ENCODE measurements at places on chromosomes 1 and 21.

- no peak for DNase-seq
These were observed 8.0 kb upstream of the TAGLN2 start for GRCh38 chr1:159933347-159933746.

GRCh38 chr1:61645476-61645875 is 79.5 kb downstream of the TM2D1 start:
- no peak for DNase-seq

DNA sequence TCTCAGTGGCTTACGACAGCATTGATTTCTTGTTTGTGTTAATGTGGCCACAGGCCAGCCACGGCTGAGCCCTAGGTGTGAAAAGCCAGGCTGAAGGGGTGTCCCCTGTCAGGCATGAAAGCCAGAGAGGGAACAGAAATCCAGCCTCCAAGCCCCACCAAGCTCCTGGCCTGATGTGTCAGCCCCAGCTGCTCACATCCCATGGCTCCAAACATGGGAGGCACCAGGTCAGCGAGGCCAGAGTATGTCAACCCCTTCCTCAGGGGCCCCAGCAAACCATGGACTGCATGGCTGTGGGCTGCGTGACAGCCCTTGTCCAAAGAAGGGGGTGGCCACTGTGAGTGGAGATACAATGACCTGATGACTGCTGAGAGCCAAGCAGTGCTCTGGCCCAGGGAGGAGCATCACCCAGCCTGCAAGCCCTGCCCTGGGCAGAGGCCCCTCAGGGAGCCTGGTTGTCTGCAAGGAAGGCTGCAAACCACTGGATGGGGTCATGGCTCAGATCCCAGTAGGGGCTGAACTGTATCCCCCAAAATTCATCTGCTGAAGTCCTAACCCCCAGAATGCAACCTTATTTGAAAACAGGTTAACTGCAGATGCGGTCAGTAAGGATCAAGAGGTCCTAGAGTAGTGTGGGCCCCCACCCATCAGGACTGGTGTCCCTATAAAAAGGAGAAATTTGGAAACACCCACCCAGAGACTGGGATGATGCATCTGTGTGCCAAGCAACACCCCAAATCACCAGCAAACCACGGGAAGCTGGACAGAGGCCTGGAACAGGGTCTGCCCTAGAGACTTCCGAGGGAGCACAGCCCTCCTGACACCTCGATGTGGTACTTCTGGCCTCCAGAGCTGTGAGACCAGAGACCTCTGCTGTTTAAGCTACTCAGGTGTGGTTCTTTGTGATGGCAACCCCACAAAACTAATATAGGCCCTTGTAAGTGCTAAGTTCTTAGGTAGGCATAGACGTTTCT is 3.3 kb upstream of the MX2 start:
- no peak for DNase-seq

- no peak for DNase-seq
These were observed 28.5 kb upstream of the CAMK1G start for GRCh38 chr1:209554761-209555611.

GRCh38 chr1:65072845-65073244 is 75.2 kb upstream of the AK4 start:
- no peak for DNase-seq

GRCh38 chr21:42593007-42593814 is 60.2 kb upstream of the PDE9A start:
- DNase-seq: peak; percentile 28

DNA sequence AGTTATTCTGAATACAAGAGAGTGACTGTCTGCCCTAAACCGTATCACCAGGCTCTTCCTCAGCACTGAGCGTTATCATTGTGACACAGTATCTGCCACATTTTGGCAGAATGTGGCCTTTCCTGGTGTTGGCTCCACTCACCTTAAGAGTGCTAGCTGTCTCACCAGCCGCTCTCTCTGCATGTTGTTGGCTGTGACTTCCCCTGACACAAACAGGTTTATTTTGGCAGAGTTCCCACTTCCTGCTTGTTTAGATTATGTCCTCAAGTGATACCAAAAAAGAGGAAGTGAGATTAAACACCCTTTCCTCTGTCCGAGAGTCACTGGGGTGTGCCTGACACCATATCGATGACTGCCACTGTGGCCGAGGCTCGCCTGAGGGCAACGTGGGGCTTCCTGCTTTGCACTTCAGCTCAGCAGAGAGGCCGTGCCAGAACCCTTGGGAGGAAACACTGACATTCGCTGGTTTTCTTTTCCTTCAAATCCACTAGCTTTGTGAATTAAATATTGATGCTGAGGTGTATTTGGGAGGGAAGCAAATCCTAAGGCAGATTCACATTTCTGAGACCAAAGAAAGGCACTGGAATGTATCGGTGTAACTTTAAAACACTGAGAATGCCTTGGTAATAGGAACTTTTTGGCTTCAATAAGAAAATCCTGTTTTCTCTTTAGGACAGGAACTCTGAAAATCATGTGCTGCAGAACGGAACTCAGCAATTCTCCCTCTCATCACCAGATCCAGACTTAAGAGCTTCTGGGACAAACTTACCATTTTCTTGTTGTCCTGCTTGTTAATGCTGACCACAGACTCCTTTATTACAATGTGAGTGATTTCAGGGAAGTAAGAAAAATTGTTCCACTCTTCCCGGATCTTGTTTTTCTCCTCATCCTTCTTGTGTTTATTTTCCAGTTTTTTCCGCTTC is 102.1 kb downstream of the JAK1 start:
- DNase-seq: peak; percentile 31

DNA sequence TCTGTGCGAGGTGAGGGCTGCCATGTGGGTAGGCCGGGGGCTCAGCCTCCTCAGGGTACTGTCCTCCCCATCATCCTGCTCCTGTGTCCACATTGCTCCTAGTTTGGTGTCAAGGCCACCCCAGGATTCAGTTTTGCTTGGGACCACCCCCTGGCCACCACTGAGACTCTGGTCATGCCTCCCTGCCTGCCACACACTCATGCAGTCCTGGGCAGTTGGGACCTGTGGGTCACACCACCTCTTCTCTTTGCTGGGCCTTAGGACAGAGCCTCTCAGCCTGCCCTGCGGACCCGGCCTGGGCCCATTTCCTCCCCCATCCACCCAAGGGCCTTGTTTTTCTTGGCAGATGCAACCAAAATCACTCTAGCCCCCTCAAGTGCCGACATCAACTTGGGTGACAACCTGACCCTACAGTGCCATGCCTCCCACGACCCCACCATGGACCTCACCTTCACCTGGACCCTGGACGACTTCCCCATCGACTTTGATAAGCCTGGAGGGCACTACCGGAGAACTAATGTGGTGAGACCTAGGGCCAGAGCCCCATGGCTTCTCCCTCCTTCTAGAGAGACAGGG is 19.4 kb downstream of the TMEM81 start:
- DNase-seq: no peak

- DNase-seq: peak; percentile 60
These were observed 390 bp downstream of the ZFP69B start for GRCh38 chr1:40450495-40451237.

DNA sequence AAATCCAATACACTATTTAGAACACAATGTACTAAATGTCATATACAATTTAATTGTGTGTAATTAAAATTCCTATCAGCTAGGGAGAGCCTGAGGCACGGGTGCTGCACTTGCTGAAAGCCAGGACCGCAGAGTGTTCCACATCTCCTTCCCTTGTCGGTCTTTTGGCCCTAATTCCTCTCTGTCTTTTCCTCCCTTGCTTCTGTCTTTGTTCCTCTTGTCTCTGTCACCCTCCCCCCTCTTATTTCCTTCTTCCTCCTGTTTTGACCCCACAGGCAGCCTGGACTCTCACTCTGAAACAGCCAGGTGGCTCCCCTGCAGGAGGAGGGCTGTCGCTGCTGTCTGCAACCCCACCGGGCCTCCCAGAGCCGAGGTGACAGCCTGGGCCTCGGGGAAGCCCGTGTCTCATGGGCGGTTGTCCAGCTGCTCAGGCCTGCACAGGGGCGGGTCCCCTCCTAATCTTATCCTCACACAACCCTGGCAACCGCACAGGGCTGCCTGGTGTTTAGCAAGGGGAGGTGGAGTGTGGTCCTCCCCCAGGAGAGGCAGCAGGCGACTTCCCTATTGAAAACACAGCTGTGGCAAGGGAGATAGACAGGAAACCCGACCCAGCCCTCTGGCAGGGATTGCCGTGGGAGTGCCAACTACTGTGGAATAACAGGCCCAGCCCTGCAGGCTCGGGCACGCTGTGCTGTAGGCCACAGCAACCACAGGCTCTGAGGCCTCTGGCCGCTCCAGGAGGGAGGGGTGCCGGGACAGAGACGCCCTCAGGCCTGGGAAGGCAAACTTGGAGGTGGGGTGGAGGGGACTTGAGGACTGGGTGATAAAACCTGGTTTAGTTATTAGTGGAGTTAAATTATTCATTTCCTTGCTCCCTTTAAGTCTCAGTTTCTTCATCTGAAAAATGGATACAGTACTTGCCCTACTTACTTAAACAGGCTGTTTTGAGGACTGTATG is 68.8 kb upstream of the WDR26 start:
- DNase-seq: no peak

GRCh38 chr1:17052641-17053040 is 1.2 kb downstream of the SDHB start:
- DNase-seq: no peak

- no peak for DNase-seq
These were observed 323.3 kb downstream of the AJAP1 start for GRCh38 chr1:4977701-4978100.

DNA sequence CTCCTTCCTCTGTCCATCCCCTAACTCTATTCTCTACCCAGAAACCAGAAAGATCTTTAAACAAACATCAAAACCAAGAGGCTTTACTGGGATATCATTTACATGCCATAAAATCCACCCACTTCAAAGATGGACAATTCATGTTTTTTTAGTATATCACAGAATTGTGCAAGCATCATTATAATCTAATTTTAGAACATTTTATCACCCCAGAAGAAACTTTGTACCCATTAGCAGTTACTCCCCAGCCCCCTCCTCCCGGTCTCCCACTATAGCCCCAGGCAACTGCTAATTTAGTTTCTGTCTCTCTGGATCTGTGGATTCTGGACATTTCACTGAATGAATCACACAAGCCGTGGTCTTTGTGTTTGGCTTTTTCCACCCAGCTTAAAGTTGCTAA is 4.8 kb upstream of the SELENON start:
- no peak for DNase-seq

DNA sequence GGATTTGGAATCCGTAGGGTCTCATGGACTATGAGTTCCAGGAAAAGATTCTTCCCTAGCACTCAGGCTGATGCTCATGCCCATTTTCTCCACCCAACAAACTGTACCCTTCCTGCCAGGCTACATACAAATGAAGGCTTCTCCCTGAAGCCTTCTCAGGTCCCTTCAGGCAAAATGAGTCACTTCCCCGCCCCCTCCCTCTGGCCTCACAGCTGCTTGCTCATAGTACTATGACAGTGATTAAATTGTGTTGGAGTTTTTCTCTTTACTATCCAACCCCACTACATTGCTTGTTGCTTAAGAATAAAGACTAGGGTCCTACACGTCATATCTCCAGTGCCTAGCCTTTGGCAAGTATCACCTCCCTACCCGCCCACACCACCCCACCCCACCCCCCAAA is 207.6 kb upstream of the NFIA start:
- no peak for DNase-seq

DNA sequence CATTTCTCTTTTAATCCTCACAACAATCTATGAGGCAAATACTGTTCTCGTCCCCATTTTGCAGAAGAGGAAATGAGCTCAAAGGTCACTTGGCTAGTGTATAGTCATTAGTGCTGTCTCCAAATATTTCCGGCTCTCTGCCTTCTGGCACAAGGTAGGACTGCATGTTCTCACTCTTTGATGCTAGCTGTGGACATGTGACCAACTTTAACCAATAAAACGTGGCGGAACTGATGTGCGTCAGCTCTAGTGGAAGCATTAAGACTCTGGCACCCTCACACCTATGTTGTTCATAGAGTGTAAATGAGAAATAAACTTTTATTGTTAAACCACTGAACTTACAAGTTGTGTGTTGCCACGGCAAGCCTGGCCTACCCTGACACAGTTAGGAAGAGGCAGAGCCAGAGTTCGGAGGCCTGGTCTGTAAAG is 5.0 kb upstream of the KIF21B start:
- no peak for DNase-seq

GRCh38 chr21:42147386-42148020 is 71.4 kb upstream of the ABCG1 start:
- DNase-seq: no peak

All from stimulated activated CD8-positive, alpha-beta memory T cell treated with anti-CD3 and anti-CD28 coated beads, Interleukin-4, amount 100 ng/mL, for 1 hour (primary cell).